M059J (cell line): ENCODE measurements at places on chromosomes 5 and 9. TPM values are rescaled to one million over a fixed set of nuclear protein-coding genes. Genes with fewer than 3 reads are reported as not detected.

- no peak for DNase-seq
Observed at GRCh38 chr5:67297376-67297775, 100.8 kb upstream of the CD180 start.

DNA sequence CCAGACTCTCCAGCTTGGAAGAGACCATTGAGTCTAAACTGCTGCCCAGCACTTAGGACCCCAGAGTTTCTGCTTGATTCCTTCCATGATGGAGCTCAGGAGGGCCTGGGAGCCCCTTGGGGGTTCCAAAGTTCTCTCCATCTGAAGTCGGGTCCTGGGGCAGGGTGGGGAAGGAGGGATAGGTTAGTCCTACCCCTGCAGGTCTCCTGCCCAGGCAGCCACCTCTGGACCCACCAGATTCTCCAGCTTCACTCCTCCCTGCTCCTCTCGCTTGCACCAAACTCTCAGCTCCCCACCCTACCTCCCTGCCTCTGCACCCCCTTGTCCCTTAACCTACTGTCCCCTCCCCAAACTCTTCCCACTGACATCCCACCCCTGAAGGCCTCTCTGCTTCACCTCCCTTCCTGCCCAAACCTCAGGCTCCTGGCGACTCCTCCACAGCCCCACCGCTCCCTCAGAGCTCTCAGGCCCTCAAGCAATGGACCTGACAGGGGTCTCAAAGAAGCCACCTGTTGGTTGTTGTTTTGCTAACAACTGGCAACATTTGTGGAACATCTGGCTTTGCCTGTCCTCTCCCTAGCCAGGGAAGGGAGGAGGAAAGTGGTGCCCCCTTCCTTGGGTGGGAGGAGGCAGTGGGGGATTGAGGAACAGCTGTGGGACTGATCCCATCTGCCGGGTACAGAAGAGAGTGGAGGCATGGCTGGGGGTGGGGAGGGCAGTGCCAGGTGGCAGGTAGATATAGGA lies 137.5 kb downstream of the RGS3 start:
- DNase-seq = no peak

DNA sequence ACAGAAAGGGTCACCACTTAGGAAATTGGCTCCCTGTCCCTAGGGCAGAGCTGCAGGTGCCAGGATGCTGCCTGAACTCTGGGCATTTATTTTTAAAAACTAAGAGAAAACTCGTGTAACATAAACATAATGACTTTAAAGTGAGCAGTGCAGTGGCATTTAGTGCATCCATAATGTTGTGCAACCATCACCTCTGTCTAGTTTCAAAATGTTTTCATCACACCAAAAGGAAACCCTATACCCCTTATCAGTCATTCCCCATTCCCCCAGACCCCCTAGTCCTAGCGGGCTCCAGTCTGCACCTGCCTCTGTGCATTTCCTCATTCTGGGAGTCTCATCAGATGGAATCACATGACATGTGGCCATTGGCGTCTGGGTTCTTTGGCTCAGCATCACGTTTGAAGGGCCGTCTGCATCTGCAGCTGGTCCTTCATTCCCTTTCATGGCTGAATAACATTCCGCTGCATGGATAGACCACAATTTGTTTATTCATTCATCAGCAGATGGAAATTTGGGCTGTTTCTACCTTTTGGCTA lies 55.8 kb downstream of the NSG2 start:
- DNase-seq = no peak

GRCh38 chr9:132605387-132605786 lies 23.0 kb downstream of the BARHL1 start:
- DNase-seq = no peak

The SPTAN1 gene
- 116 and 198 TPM in 2 replicates for total RNA-seq

- DNase-seq = peak; percentile 97
Observed at GRCh38 chr9:121860744-121861143, 209.3 kb downstream of the DAB2IP start.

DNA sequence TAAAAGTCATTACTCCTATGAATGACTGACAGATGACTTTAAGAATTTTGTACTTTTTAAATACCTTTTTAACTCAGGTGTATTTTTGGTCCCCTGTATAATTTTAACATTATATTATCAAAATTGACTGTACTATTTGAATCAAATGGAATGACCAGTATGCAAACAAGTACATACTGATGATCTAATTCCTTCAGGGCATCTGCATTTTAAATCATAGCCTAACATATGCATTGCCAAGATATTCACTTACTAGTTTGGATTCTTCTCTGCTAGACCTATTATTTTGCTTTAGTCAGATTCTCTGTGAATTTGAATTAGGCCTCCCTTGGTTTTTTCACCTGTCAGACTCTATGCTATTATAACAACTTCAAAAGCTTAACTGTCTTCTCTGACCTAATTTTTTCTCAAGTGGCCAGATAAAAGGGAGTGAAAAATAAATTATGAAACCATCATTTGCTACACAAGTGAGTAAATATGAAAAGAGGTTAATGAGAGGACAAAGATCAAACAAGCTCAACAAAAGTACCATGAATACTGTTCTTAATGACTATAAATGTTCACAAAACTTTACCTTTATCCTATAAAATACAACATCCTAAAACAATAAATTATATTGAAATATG lies 1505.2 kb upstream of the CDH9 start:
- no peak for DNase-seq

The PCDHGB2 gene
- 0.25 and 0.57 TPM in 2 replicates for total RNA-seq

GRCh38 chr5:25119650-25120049 lies 474.9 kb upstream of the CDH10 start:
- peak; percentile 13 for DNase-seq

- DNase-seq = no peak
Observed at GRCh38 chr5:51685419-51685818, 302.2 kb downstream of the ISL1 start.

The FBXW5 gene
- 78.4 and 117 TPM in 2 replicates for total RNA-seq

DNA sequence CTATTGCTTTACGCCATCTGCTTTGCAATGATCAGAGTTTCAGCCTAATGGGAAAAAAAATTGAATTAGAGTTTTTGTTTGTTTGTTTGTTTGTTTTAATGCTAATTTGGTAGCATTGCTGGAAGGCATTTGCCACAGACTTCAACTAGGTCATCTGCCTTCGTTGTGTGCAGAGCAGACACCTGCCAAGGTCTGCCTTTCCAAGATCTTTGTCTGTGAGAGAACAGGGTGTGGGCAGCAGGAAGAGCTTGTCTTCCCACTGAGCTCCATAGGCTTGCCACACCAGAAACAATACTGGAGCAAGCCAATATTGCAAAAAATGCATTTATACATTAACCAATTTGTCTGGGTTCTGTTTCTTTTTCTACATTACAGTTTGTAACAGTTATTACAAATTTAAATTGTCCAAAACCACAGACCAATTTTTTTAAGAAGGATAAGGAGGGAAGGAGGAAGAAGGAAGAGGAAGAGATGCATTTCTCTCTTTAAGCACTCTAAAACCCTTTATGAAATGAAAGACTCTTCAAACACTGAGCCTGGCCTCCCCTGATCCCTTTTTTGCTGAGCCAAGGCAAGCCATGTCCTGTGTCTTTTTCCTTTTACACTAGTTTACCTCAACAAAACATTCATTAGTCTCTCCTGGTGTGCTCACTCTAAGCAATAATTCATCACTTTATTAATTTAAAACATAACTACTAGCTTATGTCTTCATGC lies 210.5 kb downstream of the SNX18 start:
- DNase-seq = no peak

DNA sequence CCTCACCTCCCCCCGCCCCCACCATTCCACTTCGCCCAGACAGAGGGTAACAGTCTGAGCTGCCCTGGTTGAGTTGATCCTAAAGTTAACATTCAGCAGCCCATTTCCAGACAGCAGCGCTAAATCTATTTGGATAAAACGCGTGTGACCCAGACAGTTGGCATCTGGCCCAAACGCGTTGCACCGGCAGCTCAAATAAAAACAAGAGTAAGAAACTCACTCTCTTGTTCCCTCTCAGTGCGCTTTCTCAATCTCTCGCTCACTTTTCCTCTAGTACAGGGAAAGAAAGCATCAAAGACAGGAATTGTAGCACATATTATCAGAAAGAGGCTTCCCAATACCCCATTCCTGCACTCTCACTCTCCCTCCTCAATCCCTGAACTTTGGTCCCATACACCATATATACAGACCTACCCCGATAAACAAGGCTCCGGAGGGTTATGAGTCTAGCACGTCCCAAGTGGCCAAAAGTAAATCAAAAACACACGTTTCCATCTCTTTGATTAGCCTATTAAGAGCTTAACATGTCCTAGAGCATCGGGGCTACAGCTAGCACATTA lies 1.3 kb downstream of the ADAMTS6 start:
- peak; percentile 78 for DNase-seq

GRCh38 chr5:138676556-138677193 lies 76.5 kb upstream of the CTNNA1 start:
- no peak for DNase-seq

DNA sequence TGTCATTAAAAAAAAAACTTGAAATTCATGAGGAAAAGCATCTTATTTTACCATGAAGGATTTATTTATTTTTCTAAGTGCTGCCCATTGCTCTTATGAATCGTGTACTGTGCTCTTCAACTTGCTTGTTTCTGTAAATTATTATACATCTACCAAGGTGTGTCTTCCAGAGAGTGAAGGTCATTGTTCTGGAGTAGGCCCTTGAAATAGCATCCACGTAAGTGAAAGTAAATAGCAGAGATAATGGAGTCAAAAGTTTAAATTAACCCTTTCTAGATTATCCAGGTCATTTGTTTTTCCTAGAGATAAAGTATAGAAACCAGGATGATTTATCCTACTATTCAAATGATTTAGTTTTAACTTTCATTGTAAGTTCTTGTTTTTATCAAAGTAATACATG lies 473.1 kb downstream of the DIRAS2 start:
- no peak for DNase-seq

DNA sequence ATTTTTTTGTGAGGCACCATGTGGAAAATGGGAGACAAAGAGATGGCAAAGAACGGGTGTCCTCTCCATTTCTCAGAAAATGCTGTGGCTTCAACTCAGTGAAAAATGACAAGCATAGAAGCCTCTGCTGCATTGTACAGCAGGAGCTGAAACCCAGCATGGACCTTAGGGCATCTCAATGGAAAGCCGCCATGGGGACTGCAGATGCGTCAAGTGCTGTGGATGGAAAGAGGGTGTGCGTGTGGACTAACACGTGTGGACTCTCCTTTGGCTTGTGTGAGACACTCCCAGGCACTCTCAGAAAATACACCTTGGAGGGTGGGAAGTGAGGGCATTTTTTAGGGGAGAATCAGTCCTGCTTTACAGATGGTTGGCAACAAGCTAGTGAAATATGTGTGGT lies 2.2 kb upstream of the GLRX start:
- no peak for DNase-seq

The CCNJL gene
- 7.3 and 10.9 TPM in 2 replicates for total RNA-seq

GRCh38 chr9:14978022-14979000 lies 68.1 kb upstream of the FREM1 start:
- no peak for DNase-seq

The EGR1 gene
- 3.9 and 4.1 TPM in 2 replicates for total RNA-seq

DNA sequence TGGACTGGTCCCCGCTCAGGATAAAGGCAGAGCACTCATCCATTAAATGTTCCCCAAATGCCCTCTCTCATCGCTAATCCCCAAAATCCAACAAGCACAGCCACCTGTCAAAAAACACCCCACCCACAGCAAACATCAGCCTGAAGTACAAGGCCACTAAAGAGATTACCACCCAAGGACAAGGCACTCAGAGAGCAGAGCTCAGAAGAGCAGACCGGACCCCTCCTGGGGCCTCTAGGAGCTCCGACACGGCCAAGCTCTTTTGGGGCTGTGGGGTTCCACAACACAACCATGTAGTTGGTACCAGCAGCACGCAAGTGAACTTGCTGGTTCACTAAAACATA lies 9.8 kb downstream of the VDAC1 start:
- no peak for DNase-seq

GRCh38 chr9:33446240-33446945 lies 1.0 kb downstream of the AQP3 start:
- DNase-seq = no peak

The GALNT10 gene
- total RNA-seq = 27.2 and 45.4 TPM in 2 replicates

The ZNF454 gene
- total RNA-seq = 0.05 and 0.54 TPM in 2 replicates

DNA sequence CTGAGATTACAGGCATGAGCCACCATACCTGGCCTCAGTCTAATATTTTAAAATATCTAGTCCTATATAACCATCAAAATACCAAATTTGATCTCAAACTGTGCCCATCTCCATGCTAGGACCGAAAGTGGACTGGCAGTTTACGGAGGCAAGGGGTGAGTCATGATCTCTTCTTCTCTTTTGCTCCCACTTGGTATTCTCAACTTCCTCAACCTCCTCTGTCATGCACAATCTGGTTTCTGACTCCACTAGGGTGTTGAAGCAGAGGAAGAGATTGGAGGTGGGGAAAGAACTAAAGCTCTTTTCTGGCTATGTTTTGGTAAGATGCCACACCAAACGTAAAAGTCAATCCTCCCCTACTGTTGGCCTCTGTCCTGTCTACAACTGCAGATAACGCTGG lies 55.9 kb upstream of the CEMIP2 start:
- peak; percentile 8 for DNase-seq

- DNase-seq = peak; percentile 100
Observed at GRCh38 chr5:36502608-36503007, 103.8 kb upstream of the SLC1A3 start.

The CLIC3 gene
- 11.0 and 18.9 TPM in 2 replicates for total RNA-seq

The FGF10 gene
- total RNA-seq = not detected in 2 replicates

The TAF11L5 gene
- total RNA-seq = not detected in 2 replicates
